Dermis microvascular lymphatic vessel endothelial cell (primary cell): ENCODE measurements at places on chromosomes 12 and 14. TPM values are rescaled to one million over a fixed set of nuclear protein-coding genes. Genes with fewer than 3 reads are reported as not detected.
A peak's percentile ranks its signal among the peaks of the same experiment; 100 is the strongest.

DNA sequence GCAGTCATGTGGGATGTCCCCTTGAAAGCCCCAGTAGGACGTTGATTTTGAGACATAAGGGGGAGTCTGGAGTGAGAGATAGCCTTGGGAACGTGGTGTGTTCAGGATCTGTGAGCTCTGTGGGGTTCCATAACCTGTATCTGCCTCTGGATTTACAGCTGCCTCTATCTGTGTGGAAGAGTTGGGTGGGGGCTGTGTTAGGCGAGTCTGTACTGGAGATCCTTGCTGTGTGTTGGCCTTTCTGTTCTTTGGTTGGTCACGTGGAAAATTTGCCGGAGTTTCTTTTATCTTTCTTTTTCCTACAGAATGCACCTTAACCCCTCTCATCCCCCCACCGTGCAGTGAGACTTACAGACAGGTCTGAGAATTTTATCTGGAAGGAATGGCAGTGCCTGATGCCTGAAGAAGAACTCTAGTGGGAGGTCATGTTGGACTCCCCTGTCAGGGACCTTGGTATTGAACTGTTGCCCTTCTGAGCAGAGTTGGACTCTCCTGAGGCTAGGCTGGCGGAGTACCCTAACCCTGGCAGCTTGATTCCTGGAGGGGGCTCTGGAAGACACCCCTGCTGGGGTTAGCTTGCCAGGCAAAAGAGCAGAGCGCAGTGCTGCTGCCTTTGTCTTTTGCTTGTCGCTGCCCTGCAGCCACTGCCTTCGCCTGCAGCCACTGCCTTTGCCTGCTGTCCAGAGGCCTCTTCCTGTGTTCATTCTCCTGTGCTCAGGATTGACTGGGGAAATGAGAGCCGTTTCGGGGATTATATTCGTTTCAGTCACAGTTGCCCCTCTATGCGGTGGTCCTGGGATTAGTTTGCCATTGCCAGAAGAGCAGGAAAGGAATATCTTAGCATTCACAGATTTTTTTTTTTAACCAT lies 34.1 kb downstream of the ZNF664 start:
- no peak for DNase-seq

DNA sequence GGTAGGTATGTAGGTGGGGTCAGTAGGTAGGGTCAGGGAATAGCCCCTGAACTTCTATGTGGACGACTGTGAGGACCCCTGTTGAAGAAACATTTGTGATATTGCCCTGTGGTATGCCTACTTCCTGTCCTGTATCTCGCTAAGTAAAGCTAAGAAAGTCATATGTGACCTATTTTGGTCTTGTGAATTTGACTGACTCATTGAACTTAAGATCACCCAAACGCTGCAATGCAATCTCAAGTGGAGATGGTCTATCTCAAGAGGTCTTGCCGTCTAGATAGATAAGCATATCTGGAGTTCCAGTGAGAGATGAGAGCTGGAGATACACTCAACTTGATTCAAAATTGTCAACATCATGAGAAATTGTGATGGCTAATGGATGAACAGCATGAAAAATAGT lies 73.8 kb downstream of the TRAFD1 start:
- DNase-seq = no peak

The SLC25A47 gene
- total RNA-seq = under 0.01 TPM in 1 of 2 replicates, not detected in the other

The LYZ gene
- total RNA-seq = under 0.01 TPM in 1 of 2 replicates, not detected in the other

- peak; percentile 90 for DNase-seq
Observed at GRCh38 chr14:33525626-33526025, 425.2 kb downstream of the EGLN3 start.

The RAD9B gene
- total RNA-seq = 0.25 and 0.26 TPM in 2 replicates

- peak; percentile 4 for DNase-seq
Observed at GRCh38 chr12:62934799-62935674, at the start of gene PPM1H. TSS of gene PPM1H (minus strand) at chr12:62935150. CDS start at chr12:62934736, 414 bp downstream.

DNA sequence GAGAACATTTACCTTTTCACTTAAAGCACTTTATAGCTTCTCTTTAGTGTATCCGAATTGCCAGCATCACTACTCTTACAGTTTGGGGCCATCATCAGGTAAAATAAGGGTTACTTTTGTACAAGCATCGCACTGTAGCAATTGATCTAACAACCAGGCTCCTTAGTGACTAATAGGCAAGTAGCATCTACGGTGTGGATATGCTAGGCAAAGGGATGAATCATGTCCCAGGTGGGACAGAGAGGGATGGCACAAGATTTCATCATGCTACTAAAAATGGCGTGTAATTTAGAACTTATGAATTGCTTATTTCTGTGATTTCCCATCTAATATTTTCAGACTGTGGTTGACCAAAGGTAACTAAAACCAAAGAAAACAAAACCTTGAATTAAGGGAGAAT lies 582.3 kb downstream of the KCNH5 start:
- DNase-seq = no peak

- DNase-seq = no peak
Observed at GRCh38 chr12:101619858-101620761, 25.3 kb downstream of the MYBPC1 start.

DNA sequence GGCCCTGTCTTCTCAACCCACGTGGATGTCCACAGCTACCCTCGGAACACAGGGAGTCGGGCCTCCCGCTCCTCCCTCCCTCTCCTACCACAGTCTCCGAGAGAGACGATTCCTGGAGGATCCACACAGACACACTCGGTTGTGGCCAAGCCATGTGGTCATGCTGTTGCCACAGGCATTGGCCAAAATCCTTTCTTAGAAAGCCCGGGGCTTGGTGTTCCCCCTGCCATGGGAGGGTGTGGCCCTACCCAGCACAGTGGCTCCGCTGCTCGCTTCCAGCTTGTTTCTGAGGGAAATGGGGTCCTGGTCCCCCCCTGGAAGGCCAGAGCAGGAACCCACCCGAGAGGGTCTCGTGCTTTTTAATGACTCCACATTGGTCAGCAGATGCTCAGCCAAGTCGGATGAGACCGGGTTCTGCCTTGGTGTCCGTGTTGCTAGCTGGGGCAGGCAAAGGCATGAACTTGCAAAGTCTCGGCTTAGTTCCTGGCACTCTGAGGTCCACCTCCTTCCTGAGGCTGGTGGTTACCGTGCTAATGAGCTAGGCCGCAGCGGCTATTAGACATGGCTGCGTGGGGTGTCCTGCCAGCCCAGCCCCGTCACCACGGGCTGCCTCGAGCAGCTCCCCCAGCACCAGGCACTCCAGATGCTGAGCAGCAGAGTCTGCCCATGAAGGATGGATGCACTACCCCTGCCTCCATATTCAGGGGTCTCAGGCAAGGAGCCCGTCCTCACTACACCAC lies 46.8 kb upstream of the MEG3 start:
- no peak for DNase-seq
